ENCODE measurements at places on chromosomes 7 and 10.

DNA sequence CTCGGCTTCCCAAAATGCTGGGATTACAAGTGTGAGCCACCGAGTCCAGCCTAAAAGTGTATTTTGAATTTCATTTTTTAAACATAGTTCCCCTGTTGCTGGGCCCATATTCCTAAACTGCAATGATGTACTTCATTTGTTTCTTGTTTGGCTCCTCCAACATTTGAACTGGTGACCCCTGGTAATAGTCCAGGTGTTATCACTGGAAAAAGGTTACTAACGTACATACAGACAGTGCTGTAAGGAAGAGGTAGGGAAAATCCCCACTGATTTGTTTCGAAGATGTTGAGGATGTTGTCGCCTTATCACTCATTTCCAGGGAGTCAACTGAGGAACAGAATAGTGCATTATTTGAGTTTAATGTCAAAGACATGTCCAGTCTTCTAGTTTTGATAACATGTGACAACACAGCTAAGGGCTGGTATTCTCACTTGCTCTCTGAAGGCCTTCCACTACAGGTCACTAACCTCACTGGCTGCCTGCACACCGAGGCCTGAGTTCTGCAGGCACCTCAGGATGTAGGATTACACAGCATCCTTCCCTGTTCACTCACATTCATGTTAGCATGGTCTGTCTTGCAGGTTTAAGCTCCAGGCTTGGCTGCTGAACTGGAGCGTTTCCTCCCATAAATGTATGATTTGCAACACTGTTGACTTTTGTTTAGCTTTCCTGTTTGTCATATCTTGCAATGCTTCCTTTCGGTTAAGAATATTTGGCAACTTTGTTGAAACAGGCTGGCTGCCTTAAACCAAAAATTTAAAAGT is 362.8 kb downstream of the INHBA start:
- DNase-seq, result no peak

GRCh38 chr10:77392236-77392721 is 245.3 kb downstream of the KCNMA1 start:
- DNase-seq, result no peak

- DNase-seq, result no peak
Observed at GRCh38 chr7:150313367-150313809, 9.8 kb upstream of the LRRC61 start.

DNA sequence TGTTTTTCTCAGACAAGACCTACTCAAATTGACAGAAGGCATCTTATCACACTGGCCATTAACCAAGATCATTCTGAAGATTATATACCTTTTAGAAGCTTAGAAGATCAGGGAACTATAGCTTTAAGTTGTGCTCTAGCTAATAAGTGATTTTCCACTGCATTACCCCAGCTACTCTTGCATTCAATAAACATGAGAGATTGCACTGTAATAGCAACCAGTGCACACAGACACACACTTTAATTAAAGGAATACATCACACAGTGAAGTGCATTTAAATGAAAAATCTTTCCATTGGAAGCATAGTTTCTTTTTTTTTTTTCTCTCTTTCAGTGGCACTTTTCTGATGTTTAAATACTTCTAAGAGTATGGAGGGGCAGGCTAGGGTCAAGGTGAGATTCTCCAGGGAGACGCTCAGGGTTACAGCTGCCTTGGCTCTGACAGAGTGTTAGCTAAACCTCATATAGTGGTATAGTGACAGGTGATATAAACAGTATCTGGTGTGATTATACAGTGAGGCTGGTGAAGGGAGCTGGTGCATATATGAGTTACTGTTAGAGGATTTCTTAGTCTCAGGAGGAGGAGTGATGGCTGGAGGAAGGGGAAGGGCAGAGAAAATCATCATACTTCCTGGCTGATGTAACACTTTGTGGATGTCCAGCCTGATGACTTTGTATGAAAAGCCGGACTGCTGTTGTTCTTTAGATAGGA is 369.5 kb downstream of the SORCS3 start:
- no peak for DNase-seq

- DNase-seq, result no peak
Observed at GRCh38 chr10:109819807-109820206, 103.5 kb downstream of the XPNPEP1 start.

GRCh38 chr7:98249106-98249505 is 2.9 kb downstream of the TECPR1 start:
- no peak for DNase-seq

- peak; percentile 53 for DNase-seq
Observed at GRCh38 chr7:372546-372931, 82.6 kb downstream of the FOXL3 start.

DNA sequence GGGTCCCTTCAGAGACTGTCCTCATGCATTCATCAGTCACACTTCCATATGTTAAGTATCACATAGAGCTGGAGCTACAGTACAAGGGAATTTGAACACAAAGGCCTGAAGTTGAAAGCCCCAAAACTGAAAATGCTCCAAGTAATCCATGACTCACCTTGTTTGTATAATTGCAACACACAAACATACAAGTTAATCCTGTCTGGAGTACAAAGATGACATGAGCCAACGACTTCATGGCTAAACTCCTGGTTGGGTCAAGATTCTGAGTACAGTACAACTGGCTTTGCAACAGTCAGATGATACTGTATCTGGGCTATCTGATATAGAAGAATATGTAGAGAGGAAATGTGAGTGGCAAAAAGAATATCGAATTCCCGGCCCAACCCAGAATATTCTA is 73.1 kb upstream of the AASS start:
- no peak for DNase-seq

DNA sequence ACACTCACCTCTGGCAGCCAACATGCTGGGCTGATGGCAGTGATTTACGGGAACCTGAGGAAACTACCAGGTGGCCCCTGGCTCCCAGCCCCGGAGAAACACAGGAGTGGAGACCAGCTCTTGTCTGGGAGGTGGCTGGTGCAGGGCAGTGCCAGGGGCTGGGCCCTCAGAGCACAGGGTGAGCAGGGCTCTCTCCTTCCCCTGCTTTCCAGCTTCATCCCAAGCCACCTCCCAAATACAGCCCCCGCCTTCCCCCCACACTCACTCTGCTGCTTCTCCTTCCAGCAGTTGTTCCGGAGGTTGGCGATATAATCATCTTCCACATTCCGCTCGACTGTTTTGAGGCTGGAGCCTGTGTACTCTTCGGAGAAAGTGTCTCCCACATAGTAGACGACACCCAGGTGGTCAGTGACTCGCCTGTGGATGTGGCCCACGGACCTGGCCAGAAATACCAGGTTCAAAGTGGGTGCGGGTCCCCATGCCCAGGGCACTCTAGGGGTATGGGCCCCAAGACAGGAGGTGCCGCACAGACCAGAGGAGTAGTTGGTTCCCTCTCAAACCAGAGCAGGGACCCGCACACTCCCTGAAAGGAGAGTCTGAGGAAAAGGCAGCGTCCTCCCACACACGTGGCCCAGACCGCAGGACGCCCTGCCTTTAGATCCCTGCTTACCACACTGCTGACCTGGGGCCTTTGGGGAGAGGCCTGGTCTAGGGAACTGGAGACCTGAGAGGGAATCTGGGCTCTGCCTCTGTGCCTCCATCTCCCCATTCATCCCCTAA is 18.3 kb downstream of the DNAJB12 start:
- DNase-seq, result no peak

- no peak for DNase-seq
Observed at GRCh38 chr7:94647295-94647694, 8.6 kb downstream of the SGCE start.

DNA sequence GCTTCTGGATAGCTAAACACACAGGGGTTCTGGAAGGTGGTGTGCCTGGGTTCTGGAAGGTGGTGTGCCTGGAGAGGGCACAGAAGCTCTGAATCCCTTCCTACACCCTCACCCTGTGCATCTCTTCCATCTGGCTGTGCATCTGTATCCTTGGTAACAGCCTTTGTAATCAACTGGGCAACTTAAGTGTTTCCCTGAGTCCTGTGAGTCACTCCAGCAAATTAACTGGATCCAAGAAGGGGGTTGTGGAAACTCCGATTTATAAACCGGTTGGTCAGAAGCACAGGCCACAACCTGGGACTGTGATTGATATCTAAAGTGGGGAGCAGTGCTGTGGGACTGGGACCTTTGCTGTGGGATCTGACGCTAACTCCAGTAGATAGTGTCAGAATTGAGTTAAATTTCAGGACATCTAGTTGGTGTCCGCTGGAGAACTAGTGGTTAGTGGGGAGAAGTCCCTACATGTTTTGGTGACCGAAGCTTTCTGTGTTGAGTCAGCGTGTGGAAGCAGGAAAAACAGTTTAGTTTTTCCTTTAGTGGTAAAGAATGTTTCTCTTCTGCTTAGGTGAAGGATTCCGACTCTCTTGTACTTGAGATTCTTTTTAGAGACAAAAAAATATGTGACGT is 228.1 kb downstream of the BMPER start:
- no peak for DNase-seq

DNA sequence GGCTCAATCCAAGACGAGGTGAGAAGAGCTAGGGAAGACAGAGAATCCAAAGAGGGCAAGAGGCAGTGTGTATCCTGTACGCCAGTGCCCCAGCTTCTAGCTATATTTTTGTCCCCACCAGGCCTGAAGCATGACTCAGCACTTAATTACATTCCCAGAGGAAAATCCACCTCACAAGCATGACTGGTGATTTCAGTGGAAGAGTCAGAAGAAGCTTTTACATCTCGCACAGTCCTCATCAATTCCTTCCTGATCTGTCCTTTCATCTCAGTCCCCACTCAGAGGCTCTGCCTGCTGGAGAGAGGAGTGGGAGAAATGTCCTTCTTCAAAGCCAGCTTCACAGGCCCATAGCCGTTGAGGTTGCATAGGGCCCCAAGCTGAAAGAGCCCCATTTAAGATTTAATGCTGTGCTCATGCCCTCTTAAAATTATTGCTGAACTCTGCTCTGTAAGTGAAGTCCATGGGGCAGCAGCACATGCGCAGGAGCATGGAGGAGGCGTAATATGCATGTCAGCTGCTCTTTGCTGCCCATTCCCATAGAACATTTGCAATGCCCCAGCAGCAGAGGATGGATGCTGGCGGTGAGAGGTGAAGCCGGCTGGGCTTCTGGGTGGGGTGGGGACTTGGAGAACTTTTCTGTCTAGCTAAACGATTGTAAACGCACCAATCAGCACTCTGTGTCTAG is 39.0 kb upstream of the AOAH start:
- DNase-seq, result no peak

- no peak for DNase-seq
Observed at GRCh38 chr10:71255808-71256660, 43.7 kb downstream of the UNC5B start.

- DNase-seq, result no peak
Observed at GRCh38 chr10:129851941-129852640, 112.0 kb downstream of the EBF3 start.

- no peak for DNase-seq
Observed at GRCh38 chr7:3168370-3168769, 124.7 kb upstream of the CARD11 start.

GRCh38 chr7:27389496-27389895 is 146.9 kb downstream of the EVX1 start:
- no peak for DNase-seq

- DNase-seq, result no peak
Observed at GRCh38 chr10:104614245-104614831, 26.8 kb upstream of the SORCS3 start.

- no peak for DNase-seq
Observed at GRCh38 chr7:139656387-139656786, 121.4 kb downstream of the HIPK2 start.

DNA sequence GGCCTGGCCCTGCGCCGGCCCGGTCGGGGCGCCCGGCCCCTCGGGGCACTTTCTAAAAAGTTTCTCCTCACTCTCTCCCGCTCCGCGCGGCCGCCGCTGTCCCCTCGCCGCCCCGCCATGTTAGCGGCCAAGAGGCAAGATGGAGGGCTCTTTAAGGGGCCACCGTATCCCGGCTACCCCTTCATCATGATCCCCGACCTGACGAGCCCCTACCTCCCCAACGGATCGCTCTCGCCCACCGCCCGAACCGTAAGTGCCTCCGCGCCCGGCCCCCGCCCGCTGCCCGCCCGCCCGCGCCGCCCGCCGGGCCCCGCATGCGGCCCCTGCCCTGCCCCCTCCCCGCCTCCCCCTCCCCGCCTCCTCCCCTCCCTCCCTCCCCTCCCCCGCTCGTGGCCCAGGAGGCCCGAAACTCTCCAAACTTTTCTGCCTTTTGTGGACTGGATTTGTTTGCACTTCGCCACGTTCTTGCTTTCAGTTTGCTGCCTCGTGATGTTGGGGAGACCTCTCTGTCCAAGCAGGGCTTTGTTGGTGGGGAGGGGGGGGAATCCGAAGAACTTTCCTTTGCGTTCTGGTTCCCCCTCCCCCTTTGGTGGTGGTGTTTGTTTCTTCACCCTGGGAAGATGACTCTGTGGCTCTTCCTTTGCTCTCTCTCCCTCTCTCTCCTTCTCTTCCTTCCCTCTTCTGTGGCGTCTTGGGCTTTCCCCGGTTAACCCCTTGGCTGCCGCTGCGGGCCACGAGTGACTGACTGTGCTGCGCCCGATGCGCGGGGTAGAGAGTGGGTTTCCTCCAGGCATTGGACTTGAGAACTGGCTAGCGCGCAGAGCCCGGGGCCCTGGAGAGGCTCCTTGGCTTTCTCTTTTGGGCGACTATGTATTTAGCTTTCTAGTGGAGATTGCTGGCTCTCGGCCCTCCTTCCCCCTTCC is 1.6 kb downstream of the TCF7L2 start:
- DNase-seq, result peak; percentile 86

DNA sequence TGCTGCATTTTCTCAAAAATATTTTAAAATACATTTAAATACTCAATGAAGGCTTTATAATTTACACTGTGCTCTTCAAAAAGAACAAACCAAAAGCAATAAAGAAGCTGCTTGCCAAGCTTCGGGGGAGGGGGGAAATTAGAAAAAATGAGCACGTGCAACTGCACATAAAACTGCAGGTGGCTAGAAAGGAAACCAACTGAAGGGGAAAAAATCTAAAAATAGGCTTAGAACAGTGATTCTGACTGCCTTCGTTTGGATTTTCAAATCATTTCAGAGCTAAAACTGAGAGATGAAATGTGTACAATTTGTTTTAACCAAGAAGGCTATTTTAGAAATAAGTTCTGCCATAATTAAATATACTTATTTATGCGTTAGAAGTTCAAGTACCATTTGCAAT is 61.4 kb downstream of the ABI1 start:
- no peak for DNase-seq

- no peak for DNase-seq
Observed at GRCh38 chr10:67666416-67667034, 29.5 kb downstream of the CTNNA3 start.

GRCh38 chr7:91292506-91292905 is 28.3 kb downstream of the FZD1 start:
- DNase-seq, result no peak

- DNase-seq, result no peak
Observed at GRCh38 chr7:69399401-69399800, 198.9 kb upstream of the AUTS2 start.

- DNase-seq, result no peak
Observed at GRCh38 chr7:33885290-33886148, 19.8 kb upstream of the BMPER start.

- no peak for DNase-seq
Observed at GRCh38 chr7:155219154-155219531, 78.5 kb upstream of the INSIG1 start.

- DNase-seq, result peak; percentile 75
Observed at GRCh38 chr10:62632071-62632809, 172.3 kb upstream of the ADO start.

- no peak for DNase-seq
Observed at GRCh38 chr10:31090894-31091607, 59.4 kb upstream of the ZNF438 start.

- DNase-seq, result no peak
Observed at GRCh38 chr10:35675846-35676245, 33.8 kb upstream of the FZD8 start.

Measured in upper lobe of right lung (tissue), 1 donor.